Fibroblast of mammary gland (primary cell): ENCODE measurements at places on chromosomes 4 and X.
A peak's percentile ranks its signal among the peaks of the same experiment; 100 is the strongest.

GRCh38 chr4:151850791-151851213 lies 90.0 kb upstream of the GATB start:
- peak; percentile 89 for DNase-seq

DNA sequence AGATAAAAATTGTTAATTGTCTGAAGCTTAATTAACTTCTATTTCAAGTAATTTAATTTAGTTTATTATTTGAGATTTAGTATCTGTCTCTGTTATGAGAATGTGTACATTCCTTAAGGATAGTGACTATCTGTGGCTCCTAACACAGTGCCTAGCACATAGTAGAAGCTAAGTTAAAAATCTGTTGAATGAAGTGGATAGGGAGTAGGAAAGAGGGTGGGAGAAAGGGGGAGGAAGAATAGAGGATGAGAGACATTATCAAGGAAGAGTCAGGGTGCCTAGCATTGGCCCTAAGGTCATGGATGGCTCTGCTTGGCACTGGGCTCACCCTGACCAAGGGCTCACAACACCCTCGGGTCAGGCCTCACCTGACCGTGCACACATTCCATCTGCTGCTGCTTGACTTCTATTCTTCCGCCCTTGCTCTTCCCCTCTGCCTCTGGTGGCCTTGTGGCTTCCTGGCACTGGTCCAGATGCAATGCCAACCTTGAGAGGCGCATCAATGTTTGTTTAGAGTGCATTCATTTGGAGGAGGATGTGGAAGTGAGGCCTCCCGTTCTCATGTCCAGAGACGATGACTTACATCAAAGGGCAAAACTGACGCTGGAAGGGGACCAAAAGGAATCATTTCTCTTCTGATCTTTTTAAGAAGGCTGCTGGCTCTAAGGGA lies 42.3 kb downstream of the TRIM2 start:
- no peak for DNase-seq

DNA sequence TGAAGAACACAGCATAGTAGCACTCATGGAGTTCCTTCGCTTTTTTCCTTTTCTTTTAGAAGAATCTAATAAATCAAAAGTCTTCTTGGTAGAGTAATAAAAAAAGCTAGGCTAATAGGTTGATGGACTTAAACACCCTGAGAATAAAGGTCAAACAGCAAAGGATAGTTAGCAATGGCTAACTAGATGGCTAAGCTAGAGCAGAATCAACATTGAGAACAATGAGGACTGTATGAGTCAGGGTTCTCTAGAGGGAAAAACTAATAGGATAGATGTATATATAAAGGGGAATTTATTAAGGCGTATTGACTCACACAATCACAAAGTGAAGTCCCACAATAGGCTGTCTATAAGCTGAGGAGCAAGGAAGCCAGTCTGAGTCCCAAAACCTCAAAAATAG lies 550.9 kb downstream of the GLUD2 start:
- no peak for DNase-seq

GRCh38 chrX:1734806-1735205 lies 119.9 kb downstream of the ASMT start:
- DNase-seq, result no peak

- DNase-seq, result no peak
These were observed 1.4 kb upstream of the DOK7 start for GRCh38 chr4:3461515-3462291.
